ENCODE measurements at places on chromosomes 16 and 17.

GRCh38 chr16:17271687-17272086, 199.1 kb downstream of the XYLT1 start:
- no peak for DNase-seq

- DNase-seq = no peak
Observed at GRCh38 chr17:79946352-79947231, 89.1 kb downstream of the TBC1D16 start.

GRCh38 chr16:50079397-50080140, 13.8 kb downstream of the HEATR3 start:
- no peak for DNase-seq

DNA sequence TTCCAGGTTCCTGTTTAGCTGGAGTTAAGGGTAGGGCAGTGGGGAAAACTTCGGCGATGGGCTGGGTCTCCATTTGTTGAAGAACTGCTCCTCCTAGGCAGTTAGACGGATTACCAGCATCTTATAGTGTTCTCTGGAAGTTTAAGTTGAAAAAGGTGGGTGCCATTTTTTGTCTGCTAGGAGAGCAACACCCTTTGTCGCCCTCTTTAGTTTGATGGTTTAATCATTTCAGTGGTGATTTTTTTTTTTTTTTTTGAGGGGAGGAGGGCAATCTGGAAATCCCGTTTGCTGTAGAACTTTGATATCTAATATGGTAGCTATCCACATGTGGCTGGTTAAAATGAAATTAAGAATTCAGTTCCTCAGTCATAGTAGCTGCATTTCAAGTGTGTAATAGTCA, 4.1 kb downstream of the UBFD1 start:
- DNase-seq = no peak

DNA sequence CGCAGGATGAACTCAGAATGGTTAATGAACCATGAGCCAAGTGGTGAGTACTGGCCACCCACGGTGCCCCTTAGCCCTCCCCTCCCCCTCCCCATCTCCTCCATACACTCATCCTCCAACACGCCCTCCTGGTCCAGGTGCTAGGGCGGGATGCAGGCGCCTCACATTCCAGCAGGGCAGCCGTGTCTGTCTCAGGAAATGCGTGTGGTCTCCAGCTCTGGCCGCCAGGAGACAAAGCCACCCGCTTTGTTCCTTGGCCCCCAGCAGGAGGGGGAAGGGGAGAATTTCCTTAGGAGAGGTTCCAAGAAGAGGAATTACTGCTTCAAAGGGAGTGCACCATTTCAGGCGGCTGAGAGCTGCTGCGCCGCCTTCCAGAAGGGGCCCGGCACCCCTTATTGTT, 29.7 kb upstream of the RMI2 start:
- no peak for DNase-seq

DNA sequence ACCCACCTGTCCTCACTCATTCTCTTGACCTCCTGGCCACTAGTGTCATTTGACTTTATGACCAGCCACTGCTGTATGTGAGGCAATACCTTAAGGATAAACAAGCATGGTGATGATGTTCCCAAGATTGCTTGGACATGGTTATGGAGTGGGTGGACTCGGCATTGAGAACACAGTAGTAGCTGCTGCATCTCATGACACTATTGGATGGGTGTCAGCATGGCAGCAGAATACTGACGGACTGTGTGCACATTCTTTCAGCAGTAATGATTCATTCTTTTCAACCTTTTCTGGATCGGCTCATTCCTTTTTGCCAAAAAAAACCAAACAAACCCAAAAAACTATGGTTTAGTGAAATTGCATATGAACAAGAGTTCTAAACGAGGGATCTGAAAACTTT, 13.5 kb downstream of the SPECC1 start:
- DNase-seq = no peak

DNA sequence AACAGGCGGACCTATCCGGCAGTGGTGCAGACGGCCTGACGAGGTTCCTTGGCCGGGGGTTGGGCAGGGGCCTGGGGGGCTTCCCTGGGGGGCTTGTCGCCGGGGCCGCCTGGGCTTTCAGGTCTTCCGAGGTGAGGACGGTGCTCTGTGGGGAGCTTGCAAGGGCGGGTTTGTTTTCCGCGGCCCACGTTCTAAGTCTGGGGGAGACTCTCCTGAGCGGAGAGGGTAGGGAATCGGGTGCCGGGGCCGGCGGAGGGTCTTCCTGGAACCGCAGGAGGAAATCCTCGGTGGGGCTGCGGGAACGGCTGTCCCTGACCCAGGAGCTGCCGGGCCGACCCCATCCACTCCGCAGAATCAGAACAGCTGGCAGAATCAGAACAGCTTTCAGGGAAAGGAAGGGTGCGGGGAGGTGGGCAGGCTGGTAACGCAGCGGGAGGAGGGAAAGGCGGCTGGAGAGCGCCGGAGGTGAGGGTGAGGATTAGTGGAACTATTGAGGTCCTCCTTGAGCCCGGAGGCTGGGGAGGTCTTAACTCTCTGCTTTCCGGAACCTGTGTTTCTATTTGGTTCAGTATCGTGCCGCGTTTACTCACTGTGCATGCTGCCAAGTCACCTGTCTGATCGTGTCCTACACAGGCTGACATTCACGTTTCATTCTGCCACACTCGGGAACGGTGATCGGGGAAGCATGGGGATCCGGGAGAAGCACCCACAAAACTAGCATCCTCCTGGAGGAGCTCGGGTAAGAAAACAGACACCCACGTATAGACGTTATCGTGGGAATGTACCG, 28.9 kb downstream of the CPSF4L start:
- peak; percentile 18 for DNase-seq

GRCh38 chr17:17322516-17323510, 19.6 kb downstream of the NT5M start:
- no peak for DNase-seq

DNA sequence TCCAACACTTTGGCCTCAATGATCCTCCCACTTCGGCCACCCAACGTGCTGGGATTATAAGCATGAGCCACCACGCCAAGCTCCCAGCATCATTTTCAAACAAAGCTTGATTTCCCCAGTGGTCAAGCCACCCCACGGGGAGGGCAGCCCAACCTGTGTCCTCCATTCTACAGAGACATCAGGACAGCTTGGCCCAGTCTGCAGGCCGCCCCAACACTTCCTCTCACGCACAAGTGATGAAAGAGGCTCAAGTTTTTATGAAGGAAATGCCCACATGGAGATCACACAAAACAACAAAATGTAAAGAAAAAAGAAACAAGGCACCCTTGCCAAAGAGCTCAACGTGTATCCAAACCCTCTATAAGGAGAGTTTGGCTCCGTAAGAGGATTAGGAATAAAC, 112.4 kb downstream of the XYLT1 start:
- DNase-seq = no peak

DNA sequence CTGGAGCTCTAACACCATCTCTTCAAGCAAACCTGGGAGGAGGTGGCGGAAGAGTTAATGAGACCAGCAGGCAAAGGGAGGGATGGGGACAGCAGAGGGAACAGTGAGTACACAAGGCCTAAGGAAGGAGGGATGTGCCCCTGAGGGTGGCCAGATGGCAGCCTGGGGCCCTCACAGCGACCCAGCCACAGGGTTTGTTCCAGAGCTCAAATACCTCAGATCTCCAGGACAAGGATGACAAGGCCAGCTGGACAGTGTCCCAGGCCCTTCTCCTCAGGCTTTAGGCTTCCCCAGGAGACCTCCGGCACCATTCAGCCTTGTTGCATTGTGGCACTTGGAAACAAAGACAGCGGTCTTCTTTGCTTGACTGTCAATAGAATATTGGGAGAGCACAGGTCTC, 14.9 kb downstream of the CDIP1 start:
- no peak for DNase-seq

DNA sequence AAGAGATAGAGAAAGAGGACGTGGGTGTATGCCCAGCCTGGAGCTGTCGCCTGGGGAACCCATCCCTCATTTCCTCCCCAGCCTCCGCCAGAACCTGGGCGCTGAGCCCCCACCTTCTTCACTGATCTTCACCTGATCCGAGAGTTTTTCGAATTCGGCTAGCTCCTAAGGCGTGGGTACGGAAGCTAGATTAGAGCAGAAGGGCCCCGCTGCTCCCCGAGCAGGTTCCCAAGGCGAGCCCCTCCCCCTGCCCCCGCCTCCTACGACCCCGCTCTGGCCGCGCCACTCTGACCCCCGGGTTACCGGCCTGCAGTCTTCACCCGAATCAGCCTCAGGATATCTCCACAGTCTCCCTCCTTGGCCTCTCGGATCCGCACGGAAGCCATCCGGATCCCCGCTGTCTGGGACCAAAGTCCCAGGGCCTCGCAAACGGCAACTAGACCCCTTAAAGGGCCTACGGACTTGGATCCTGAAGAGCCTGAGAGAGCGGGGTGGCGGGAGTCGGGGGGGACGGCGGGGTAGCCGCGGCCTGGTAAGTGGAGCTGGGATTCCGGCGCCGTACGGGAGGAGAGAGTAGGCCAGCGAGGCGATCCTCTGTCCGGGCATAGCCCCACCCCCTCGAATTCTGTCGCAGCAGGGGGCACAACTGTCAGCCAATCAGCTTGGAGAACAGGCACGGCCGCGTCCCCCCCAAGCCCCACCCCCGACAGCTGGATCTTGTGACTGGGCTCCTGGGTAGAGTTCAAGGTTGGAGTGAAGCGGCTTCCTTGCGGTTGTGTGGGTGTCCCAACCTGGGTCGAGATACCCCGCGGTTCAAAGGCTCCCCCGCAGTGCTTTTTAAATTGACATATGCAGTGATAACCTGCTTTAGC, at the start of gene SAT2:
Gene SAT2 (minus strand): TSS at position 572 of the 872 bp plus-strand sequence. CDS start 186 bp downstream, at position 386.
- DNase-seq = peak; percentile 79

- DNase-seq = no peak
Observed at GRCh38 chr16:17233318-17234002, 237.3 kb downstream of the XYLT1 start.

DNA sequence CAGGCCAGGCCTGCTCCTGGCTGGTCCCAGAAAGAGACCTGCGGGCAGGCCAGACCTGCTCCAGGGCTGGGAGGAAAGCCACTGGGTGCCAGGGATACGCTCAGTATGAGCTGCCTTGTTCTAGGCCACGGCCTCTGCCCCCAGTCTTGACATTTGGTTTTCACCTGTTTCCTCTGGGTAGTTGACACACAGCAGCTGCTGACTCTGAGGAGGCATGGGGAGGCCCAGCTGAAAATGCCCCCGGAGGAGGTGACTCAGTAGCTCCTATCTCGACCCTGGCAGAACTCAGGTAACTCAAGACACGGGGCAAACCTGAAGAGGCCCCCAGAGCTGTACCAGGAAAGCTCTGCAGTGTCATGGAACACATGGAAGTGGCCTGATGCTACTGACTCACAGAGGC, 13.9 kb upstream of the ADGRG1 start:
- no peak for DNase-seq

- no peak for DNase-seq
Observed at GRCh38 chr16:89449726-89450335, 40.5 kb downstream of the ANKRD11 start.

DNA sequence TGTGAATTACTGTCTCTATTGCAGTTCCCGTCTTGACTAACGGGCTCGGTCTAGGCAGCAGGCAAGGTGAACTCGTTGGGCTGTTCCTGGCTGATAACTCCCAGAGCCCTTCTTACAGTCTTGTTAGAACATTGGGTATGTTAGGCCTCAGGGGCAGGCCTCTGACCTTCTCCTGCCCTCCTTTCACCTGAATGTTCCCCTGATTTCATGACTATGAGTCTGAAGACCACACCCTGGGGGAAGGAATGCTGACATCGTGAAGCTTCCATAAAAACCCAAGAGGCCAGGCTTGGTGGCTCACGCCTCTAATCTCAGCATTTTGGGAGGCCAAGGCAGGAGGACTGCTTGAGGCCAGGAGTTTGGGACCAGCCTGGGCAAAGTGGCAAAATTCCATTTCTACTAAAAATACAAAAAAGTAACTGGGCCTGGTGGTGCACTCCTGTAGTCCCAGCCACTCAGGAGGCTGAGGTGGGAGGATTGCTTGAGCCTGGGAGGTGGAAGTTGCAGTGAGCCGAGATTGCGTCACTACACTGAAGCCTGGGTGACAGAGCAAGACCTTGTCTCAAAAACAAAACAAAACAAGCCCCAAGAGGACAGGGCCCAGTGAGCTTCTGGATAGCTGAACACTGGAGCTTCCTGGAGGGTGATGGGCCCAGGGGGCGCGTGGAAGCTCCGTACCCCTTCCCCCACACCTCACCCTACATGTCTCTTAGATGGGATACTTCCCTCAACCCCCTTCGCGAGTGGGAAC, 47.8 kb upstream of the FBXO47 start:
- no peak for DNase-seq

DNA sequence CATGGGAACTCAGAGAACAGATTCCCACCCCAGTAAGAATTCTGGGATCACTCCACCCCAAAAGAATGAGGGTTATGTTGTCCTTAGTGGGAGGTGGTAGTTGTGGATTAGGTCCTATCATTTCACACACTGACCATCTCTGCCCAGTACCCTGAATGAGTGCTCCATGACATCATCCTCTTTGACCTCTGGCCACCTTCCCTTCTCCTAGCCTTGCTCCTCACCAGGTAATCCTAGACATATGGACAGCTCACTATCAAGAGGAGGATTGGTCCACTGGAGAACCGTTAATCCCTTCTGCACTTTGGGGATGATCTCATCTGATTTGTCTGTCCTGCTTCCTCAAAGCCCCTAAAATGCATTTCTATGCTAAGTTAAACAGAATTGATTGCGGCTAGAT, 538.2 kb upstream of the HSBP1 start:
- DNase-seq = no peak

- DNase-seq = no peak
Observed at GRCh38 chr16:47977802-47978201, 178.0 kb downstream of the ABCC12 start.

GRCh38 chr16:65314627-65315008, 192.8 kb upstream of the CDH11 start:
- DNase-seq = no peak

- DNase-seq = no peak
Observed at GRCh38 chr17:45820052-45820780, 24.5 kb upstream of the SPPL2C start.

- DNase-seq = no peak
Observed at GRCh38 chr17:10087355-10087754, 111.1 kb downstream of the GAS7 start.

DNA sequence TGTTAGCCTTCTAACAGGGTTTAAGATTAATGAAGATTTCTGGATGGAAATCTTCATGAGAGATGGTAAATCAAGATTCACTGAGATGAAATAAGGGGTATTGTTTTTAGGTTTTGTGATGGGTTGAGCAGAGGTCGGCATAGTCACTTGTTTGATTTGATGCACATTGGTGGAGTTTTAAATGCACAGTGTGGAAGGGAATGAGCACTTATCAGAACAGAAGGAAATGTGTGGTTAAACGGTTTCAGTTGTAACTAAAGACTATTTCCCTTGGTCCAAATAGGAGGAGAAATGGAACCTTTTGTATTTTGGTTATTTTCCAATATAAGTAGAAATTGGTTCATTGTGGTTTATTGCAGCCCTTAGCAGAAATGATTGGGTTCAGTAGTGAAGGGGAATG, 34.1 kb downstream of the CBFB start:
- no peak for DNase-seq

All from activated T-cell treated with anti-CD3 and anti-CD28 coated beads for 4 hours (primary cell).